Inflammatory macrophage treated with lipopolysaccharide for 1 hour (primary cell): ENCODE measurements at places on chromosomes 13 and 19.

- DNase-seq, result peak; percentile 57
Measured at GRCh38 chr19:10637894-10638293, 12.5 kb downstream of the SLC44A2 start.

DNA sequence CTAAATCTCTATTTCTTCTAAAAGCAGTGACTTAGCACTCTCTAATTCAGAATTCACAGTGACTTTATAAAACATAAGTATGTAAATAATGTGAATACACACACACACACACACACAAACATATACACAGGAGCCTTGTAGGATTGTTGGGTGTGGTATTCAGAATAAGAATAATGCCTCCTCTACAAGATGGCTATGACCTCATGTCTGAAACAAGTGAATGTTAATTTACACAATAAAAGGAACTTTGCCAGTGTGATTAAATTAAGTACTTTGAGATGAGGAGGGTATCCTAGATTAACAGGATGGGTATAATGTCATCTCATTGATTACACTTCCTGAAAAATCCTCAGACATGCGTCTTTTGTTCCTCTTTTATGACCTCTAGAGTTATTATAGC lies 234.6 kb downstream of the SLITRK6 start:
- no peak for DNase-seq

GRCh38 chr19:46391296-46392251 lies 21.8 kb downstream of the CCDC8 start:
- DNase-seq, result no peak

DNA sequence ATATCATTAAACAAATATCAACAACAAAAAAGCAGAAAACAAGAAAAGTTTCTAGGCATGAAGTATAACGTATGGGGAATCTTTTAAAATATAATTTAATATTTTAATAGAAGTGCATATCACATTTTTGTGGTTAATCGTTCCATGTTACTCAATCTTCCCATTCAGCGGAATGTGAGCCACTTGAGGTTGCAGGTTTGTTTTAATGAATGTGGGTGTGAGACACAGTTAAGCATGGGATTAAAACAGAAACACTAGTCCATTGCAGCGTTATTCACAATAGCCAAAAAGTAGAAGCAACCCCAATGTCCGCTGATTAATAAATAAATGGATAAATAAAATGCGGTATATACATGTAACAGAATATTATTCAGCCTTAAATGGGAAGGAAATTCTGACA lies 146.0 kb downstream of the NDFIP2 start:
- no peak for DNase-seq

- no peak for DNase-seq
Measured at GRCh38 chr13:107421028-107421427, 794.3 kb downstream of the LIG4 start.

DNA sequence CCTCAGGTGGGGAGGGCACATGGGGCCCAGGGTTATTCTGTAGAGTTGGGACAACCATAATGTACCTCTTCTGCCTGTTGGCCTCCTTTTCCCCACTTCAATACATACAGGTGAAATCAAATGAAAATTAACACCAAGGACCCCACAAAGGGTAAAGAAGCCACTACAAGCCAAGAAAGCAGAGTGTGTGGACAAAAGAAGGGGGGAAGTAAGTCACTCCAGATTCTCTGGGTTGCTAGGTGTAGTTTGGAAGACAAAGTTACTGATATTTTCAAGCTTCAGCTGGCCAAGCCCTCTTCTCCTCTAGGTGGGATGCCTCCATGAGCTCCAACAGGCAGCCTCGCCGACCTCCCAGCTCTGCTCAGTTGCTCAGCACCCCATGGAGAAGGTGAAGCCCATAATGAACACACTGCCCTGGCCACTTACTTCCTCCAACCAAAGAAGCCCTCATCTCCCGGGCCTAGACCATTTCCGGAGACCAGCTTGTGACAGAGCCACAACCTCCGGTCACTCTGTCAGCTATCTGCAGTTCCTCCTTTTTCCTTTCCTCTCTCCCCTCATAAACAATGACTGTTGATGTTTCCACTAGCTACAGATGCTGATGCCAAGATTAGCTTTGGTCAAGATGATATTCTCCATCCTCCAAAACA lies 66.8 kb upstream of the MED4 start:
- DNase-seq, result peak; percentile 89

DNA sequence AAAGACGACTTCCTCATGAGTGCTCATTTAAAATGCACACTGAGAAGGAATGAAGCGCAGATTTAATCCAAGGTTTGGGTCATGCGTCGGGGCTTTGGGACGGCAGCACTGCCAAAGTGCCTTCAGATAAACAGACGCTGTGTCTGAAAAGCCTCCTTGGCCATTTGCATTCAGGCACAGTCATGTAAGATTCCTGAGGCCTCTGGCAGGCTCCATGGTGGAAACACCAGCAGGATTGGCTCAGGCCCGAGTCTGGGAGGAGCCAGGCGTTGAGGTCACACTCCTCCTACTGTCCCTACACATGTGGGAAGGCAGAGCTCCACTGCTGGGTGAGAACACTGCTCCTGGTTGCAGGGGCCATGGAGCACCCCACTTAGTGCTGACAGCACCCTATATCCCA lies 113.3 kb upstream of the KL start:
- DNase-seq, result no peak

- DNase-seq, result no peak
Measured at GRCh38 chr19:40604171-40604646, 3.0 kb downstream of the LTBP4 start.

- DNase-seq, result no peak
Measured at GRCh38 chr13:111868716-111869115, 198.2 kb upstream of the SOX1 start.

DNA sequence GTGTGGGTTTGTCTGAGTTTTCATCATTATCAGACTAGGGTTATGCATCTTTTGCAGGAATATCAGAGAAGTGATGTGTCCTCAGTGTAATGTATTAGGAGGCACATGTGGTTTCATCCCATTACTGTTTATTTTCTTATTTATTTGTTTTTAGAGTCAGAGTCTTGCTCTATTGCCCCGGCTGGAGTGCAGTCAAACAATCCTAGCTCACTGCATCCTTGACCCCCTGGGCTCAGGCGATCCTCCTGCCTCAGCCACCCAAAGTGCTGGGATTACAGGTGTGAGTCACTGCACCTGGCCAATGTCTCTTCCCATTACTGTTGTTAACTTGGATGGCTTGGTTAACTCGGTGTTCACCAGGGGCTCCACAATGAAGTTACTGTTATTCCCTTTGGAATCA lies 67.4 kb downstream of the MAP4K1 start:
- no peak for DNase-seq

DNA sequence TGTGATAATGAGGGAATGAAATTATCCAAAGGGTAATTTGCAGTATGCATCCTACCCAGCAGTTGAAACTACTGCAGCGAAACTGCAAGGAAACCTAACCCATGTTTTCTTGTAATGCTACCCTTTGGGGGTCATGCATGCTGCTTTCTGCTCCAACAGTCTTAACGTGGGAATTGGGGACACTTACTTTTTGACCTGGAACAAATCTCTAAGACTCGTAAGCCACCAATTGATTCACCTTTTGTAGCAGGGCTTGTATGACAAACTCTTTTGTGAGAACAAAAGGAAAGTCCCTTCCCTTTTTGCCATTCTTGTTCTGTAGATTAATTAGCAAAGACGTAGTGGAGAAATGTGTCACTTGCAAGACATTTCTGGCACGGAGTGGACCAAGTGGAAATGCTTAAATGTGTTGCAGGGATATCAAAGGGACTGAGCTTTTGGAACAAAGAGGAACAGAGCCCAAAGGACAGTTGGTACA lies 27.4 kb downstream of the LRCH1 start:
- DNase-seq, result peak; percentile 63

DNA sequence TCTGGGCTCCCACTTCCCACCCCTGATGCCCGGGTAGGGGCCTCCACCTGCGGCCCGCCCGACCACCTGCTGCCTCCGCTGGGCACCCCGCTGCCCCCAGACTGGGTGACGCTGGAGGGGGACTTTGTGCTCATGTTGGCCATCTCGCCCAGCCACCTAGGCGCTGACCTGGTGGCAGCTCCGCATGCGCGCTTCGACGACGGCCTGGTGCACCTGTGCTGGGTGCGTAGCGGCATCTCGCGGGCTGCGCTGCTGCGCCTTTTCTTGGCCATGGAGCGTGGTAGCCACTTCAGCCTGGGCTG lies 7.9 kb downstream of the DBP start:
- DNase-seq, result no peak

DNA sequence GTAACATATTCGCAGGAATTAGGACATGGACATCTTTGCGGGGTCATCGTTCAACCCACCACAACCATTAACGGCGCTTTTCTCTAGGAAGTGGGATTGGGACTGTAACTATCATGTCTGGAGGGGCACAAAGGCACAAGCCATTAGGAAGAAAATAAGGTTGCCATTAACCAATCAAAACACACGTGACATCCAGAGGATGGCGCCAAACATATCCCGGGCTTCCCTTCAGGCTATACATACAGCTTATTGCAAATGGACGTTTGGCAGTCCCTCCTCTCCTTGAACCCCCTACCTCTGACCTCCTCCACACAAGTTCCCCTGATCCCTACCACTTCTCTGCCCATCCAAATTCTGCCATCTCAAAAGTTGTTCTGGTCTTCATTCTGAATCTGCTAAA lies 26.6 kb upstream of the GSX1 start:
- DNase-seq, result no peak

DNA sequence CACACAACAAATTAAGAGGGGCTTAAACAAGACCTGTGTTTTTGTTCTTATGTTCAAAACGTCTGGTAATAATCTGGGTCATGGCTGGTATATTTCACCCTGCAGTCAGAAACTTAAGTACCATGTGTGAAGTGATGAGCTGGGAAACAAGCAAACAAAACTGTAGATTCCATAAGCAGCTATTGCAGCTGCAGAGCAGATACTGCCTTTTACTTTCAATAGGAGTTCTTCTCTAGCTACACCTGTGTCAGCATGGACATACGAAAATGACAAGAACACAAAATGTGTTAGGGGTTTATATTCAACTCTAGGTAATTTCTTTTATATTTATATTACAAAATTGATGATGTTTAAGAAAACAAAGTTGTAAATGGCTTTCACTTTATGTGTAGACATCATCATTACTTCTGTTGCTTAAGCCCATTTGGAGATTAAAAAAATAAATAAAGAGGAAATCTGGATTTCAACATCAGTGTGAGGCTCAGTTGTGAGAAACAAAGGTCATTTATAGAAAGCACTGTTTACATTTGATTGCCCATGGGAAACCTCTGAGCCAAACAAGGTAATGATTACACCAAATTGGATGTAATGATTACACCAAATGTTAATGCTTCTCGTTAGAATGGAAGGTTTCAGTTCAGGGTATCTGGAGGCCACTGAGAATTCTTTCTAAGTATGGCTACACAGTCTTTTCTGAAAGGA lies 451.0 kb upstream of the SLC10A2 start:
- DNase-seq, result no peak

GRCh38 chr13:33218020-33218419 lies 67.5 kb downstream of the STARD13 start:
- no peak for DNase-seq

DNA sequence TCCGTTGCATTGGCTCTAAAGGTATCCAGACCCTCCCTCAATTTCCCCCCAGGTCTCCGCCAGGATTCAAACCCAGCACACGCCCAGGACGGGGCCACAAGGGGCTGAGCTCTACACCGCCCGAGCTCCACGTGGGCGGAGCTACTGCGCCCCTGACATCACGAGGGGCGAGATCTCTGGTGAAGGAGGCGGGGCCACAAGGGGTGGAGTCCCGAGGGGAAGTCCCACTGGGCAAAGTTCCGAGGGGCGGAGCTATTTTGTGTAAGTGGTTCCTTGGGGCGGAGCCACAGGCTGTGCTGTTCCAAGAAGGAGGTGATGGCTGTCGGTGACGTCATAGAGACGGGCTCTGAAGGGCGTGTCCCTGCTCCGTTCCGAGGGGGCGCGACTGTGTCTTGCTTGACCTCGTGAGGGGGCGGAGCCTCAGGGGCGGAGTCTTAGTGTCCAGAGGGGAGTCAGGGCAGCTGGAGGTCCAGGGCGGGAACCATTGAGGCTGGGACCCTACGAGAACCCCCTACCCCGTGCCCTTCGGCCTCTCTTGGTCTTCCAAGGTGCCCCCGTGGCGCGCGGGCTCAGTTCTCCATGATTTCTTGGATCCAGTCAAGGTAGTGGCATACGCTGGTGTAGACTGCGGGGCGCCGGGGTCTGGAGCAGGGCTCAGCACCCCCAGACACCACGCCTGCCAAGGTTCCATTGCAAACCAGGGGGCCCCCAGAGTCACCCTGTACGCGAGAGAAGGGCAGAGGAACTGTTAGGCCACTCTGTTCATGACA lies 1.3 kb upstream of the KLK8 start:
- no peak for DNase-seq

DNA sequence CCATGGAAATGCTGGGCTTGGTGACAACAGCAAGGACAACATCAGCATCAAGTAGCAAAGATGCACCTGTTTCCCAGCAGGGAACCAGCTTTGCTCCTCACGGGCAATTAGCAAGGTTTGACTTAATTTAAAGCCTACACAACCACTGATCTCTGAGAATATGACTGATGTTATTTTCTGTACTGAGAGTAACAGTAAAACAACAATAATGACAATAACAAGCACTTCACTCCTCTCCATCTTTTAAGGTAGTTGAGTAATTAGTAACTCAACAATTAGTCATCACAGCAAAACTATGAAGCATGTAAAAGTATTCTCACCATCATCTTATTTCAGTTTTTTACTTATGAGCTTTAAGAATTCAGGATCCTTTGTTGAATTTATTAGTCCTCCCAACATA lies 37.3 kb downstream of the ENOX1 start:
- DNase-seq, result no peak

- no peak for DNase-seq
Measured at GRCh38 chr13:35629026-35629425, 152.5 kb upstream of the MAB21L1 start.

- no peak for DNase-seq
Measured at GRCh38 chr19:45682908-45683307, 8.8 kb downstream of the SNRPD2 start.

DNA sequence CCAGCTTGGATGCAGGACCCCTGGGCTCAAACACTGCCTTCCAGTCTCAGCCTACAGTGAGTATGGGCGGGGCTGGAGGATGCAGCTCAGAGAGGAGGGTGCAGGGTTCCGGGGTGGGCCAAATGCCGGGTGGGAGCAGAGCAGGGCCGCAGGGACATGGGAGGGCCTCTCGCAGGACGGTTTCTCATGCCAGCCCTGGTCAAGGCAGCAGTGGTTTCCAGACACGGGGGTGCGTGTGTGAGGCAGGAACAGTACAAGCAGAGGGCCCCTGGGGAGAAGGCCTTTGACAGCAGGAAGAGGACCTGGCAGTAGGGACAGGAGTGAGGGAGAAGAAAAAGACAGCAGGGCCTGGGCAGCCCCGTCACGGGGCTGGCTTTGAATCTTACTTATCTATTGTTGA lies 34.1 kb downstream of the CRTC1 start:
- DNase-seq, result no peak
